Naive thymus-derived CD8-positive, alpha-beta T cell (primary cell): ENCODE measurements at places on chromosomes 1 and 21. TPM values are rescaled to one million over a fixed set of nuclear protein-coding genes. Genes with fewer than 3 reads are reported as not detected.

DNA sequence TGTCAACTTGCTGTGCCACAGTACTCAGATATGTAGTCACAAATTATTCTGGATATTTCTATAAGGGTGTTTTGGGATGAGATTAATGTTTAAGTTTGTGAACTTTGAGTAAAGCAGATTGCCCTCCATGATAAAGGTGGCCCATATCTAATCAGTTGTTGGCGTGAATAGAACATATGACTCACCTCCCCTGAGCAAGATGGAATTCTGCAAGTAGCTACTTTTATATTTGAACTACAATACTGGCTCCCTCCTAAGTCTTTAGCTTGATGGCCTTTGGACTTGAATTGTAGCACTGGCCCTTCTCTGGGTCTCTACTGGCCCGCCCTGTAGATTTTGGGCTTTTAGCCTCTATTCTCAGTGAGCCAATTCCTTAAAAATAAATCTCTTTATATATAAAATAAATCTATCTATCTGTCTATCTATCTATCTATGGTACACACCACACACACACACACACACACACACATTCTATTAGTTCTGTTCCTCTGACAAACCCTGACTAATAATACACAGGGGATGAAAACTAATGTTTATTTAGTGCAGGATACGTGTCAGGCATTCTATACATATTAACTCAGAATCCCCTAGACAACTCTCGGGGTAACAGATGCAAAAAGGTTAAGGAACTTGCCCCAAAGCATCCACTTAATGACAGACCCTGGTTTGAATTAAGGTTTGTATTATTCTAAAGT, 37.9 kb upstream of the PDC start:
- no peak for DNase-seq

GRCh38 chr1:232621050-232621449, 8.9 kb downstream of the SIPA1L2 start:
- no peak for DNase-seq

- DNase-seq: no peak
Observed at GRCh38 chr1:12098786-12099185, 35.7 kb downstream of the TNFRSF8 start.

- no peak for DNase-seq
Observed at GRCh38 chr21:35900539-35900938, 159.8 kb downstream of the SETD4 start.

Gene SPRR1A
- total RNA-seq: not detected

DNA sequence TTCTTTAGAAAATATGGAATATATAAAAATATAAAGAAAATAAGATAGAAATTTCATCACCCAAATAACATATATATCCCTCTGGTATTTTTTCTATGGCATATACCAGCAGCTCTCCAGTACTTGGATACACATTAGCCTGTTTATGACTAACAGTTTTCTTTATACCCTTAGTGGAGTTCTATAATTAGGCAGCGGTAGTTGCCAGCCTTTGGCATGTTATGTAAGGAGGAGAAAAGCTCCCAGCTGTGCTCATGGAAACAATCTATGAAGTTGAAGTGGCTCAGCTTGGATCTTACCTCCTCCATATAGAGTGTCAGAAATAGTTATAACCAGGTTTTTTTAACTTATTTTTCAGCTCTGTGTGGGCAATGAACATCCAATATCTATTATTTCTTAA, 1636.8 kb downstream of the AMY1C start:
- no peak for DNase-seq

Gene CYP2J2
- 2.0 TPM for total RNA-seq

DNA sequence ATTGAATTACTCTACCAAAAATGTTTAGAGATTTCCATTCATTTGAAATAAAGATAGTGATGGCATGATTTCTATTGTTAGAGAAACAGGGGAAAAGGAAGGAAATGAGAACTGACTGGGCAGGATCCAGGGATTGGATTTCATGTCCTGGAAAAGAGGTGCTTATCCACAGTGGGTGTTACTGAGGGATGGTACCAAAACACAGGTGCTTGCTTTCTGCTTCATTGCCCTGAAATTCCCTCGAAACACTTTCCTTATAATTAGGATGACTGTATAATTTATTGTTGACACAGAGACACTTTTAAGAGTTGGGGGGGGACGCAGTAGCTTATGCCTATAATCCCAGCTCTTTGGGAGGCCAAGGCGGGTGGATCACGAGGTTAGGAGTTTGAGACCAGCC, 185.0 kb upstream of the KCNK2 start:
- no peak for DNase-seq

DNA sequence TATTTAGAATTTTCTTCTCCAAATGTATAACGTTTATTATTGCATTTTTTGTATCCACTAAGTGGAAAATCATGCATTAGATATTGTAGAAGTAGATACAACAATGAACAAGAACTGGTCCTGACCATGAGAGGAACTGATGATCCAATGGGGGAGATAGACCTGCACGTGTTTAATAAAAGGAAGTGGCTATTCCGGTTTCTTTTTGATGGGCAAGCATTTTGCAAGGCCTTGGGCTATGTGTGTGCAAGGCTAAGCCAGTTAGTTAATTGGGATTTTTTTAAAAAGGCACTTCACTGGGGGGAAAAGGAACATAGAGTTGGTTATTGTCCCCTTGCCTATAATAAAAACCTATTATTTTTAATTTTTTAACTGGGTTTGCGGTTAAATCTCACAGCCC, 961 bp upstream of the VCAM1 start:
- no peak for DNase-seq

- DNase-seq: no peak
Observed at GRCh38 chr21:21806711-21807597, 808.7 kb downstream of the NCAM2 start.

DNA sequence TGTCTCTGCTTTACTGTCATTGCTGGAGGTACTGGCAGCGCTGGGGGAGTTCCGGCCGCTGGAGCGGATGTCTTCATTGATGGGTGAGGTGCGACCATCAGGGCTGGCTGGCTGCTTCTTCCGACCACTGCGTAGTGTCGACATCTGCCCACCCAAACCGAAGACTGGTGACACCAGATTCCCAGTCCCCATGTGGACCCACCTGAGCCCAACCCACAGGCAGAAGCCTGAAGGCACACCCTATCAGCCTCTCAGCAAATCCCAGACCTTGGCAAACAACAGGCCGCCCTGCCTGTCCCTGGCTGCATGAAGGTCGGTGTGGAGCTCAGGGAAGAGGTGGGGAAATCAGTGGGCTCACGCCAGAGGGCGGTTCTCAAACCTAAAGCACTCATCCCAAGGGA, 44.8 kb downstream of the SLC45A1 start:
- no peak for DNase-seq

DNA sequence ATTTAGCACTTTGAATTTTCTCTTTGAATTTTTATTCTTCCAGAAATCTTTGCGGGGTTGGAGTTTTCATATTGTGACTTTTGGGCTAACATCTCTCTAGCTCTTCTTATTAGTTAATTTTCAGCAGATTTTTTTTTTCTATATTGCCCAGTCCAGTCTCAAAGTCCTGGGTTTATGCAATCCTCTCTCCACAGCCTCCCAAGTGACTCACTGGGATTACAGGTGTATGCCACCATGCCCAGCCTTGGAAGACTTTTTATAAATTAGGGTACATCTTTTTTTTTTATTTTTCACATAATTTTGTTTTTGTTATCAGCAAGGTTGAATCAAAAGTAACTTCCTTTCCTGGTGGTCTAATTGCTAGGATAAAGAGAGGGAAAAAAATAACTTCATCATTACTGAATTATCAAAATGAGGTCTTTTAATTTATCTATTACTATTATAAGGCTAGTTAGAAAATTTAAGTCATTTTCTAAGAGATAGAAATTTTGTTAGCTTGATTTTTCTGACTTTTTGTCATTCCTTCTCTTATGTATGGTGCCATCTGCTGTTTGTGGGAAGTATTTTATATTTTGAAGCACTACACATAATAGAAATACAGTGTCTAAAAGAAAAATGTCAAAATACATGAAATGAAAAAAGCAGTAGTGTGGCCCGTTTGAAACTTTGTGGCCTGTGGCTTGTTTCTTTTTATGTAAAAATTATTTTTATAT, 273.4 kb upstream of the CACYBP start:
- DNase-seq: no peak

DNA sequence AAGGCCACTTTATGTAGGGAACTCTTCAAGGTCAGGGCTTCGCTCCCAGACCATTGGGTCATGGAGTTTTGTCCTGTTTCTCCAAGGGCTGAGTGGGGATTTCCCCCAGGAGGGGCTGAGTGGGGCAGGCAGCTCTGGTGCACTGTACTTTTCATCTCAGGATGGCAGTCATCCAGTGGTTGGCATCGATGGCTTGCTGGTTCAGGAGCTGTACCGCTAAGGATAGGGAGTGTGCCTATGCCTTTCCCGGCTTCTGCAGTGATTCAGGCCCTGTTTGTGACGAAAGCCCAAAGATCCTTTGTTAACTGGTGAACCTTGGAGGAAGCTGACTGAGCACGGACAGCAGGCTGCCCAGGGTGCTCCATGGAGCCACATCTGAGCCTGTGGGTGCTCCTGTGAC, 100.1 kb upstream of the GADD45A start:
- no peak for DNase-seq

DNA sequence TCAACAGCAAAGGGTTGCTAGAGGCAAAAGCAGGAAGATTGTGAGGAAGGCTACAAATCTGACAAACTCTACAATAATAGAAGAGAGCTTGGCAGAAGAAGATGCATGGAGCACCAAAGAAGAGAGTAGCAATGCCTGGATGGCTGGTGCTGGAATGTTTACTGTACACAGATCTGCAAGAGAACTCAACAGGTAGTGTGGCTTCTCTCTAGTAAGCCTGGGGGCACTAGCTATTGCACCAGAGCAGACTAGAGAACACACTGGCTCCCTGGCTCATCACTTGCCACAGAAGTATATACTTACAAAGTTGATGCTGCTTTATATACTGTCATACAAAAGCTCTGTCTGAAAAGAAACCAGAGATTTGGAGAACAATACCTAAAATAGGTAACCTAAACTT, 475.0 kb upstream of the NCAM2 start:
- DNase-seq: no peak

GRCh38 chr1:200075522-200075921, 48.0 kb downstream of the NR5A2 start:
- DNase-seq: no peak

DNA sequence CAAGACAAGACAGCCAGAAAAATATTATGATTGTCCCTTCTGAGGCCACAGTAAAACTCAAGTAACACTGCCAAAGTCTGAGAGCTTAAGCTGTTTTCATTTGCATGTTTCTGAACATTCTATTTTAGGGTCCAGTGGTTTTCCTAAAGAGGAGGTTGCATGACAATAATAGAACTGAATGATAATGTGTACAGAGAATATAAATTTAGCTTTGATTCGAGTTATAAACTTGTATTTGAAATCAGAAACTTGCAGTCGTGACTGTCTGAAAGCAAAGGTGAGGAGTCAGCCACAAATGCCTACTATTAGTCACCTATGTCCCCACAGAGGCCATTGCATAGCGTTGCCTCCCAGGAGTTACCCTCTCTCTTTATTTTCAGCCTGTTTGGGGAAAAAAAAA, 363.1 kb upstream of the ADGRL2 start:
- DNase-seq: no peak

DNA sequence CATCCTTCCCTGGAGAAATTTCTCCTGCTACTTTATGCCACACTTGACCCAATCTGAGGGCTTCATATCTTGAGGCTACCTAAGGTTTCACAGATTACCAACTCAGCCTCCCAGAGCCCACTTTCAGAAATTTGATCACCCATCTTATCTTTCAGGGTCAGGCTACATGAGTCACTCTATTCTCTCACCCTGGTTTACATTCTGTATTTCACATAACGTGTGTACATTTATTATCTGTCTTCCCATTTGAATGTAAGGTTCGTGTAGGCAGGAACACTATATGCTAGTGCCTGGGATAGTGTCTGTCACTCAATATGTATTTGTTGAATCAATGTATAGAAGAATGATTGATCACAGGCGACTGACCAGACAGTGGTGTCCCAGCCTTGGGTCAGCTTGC, 124.8 kb downstream of the UBE2U start:
- DNase-seq: no peak

DNA sequence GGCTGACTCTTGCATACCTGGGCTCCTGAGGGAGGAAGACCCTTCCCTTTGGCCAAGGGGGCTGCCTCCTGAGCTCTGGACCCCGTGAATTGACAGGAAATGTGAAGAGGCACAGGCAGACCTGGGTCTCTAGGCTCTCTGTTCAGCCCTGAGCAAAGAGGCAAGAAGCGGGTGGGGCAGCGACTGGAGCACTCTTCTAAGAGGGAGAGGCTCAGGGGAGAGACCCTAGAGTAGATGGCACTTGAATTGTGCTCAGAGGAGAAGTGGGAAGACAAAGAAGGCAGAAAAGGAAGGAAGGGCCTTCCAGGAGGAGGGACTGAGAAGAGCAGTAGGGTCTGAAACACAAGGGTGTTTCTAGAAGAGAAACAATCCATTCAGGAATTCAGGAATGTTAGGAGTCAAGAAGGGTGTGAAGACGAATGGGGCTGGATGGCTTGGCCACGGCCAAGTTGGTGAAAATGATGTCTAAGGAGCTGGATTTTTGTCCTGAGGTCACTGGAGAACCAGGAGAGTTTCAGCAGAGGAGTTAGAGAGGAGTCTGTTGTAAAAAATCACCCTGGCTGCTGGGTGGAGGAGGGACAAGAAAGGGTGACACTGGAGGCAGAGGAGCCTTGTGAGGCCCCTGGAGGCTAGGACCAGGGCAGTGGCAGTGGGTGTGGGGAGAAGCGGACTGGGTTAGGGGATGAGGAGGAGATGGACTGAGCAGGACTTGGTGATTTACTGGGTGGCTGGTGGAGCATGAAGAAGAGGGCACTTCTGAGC, 5.3 kb downstream of the TIE1 start:
- DNase-seq: no peak

Gene DIO1
- not detected for total RNA-seq

- no peak for DNase-seq
Observed at GRCh38 chr1:87180682-87181081, 148.0 kb upstream of the LMO4 start.

Gene TFAP2E
- total RNA-seq: 3.2 TPM

Gene FCRLB
- 1.2 TPM for total RNA-seq

Gene TFF3
- not detected for total RNA-seq
